ENCODE measurements at places on chromosomes 11 and 22.
A peak's percentile ranks its signal among the peaks of the same experiment; 100 is the strongest.

DNA sequence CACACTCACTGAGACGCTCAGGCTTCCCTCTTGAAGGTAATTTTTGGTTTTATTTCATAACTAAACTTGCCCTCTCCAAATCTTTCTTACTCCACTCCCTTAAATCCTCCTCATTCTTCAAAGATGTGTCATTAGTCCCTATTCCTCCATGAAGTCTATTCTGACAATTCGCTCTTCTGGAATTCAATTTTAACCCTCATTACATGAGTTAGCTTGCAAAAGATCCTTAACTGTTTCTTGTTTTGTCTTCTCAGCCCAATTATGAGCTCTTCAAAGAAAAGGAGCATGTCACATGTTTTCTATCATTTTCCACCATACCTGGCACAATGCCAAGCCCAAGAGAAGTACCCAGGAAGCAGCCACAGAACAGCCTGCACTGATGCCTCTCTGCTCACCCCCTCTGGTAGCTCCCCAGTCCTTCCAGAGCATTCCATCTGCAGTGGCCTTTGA lies 13.0 kb downstream of the GALNT18 start:
- DNase-seq = peak; percentile 58

DNA sequence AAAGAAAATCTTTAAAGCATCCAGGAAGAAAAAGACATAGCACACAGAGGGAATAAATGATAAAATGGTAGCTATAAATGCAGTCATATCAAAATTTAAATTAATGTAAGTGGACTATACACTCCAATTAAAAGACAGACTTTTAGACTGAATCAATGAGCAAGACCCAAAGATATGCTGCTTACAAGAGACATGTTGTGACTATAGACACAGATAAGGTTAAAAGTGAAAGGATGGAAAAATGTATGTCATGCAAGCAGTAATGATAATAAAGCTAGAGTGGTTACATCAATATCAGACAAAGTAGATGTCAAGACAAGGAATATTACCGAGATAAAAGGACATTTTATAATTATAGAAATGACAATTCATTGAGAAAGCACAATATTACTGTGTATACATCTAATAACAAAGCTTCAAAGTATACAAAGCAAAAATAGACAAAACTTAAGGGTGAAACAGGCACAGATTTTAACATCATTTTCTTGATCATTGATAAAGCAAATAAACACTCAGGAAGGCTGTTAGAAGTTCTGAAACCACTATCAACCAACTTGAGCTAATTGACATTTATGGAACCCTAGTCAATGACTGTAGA lies 22.8 kb upstream of the MUC5AC start:
- no peak for DNase-seq

DNA sequence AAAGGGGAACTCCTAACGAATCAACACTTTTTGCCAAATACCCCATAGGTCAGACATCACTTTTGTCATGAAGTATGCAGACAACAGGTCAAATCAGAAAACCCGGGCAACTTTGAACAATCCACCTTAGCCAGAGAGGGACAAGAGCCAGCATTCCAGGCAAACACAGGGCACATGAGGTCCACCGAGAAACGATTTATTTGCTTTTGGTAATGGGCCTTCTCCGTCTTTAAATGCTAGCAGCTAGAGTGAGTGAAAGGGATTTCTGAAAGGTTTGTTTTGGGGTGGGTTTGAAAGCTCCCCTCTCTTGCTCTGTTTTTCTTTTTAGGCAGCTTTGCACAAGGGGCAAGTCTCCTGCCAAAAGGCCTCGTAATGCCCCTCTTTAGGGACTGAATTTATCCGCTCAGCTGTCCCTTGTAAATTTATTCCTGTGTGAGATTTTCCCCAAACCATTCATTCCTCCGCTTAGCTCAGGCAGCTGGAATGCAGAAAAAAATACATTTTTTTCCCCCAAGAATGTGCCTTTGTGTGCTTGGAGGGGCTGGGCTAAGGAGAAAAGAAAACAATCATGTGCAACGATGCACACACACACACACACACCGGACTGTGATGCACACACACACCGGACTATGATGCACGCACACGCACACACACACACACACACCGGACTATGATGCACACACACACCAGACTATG lies 196.9 kb downstream of the SNX19 start:
- DNase-seq = no peak

DNA sequence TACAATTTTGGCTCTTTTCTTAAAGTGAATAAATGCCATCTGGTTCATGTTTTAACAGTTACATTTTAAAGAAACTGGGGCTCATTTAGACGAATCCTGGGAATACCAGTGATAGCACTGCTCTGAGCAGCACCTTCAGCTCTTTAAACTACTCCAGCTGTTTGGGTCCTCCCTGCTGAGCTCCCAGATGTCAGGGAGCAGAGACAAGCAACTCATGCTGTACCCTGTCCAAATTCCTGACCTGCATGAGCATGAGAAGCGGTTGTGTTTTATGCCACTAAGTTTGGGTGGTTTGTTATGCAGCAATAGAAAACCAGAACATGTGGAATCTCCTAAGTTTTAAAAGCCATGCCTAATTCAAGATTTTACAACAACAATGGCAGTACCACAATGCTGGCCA lies 90.0 kb downstream of the FDX1 start:
- no peak for DNase-seq

DNA sequence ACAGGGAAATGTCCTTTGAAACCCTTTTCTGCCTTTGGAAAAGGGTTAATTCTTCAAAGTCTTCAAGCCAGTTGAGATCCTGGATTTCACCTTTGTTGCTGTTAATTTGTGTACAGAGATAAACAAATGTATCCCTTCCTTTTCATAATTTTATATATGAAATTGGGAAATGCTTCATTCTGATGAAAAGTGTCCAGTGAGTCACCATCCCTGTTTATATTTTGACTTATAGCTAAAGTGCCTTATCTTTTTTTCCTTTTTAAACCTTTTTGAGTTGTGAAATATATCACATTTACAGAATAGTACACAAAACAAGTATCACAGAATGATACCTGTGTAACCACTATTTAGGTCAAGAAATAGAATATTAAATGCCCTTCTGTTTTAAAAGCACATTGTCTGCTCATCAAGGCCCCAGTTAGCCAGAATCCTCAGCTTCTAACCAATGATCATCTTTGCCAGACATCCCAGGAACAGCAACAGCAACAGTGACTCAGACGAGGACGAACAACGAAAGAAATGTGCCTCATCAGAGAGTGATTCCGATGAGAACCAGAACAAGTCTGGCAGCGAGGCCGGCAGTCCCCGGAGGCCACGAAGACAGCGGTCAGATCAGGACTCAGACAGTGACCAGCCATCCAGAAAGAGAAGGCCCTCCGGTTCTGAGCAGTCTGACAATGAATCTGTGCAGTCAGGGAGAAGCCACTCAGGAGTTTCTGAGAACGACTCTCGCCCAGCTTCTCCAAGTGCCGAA lies 27.3 kb downstream of the CTR9 start:
- DNase-seq = no peak

GRCh38 chr22:23270212-23270733 lies 90.0 kb downstream of the BCR start:
- DNase-seq = no peak

DNA sequence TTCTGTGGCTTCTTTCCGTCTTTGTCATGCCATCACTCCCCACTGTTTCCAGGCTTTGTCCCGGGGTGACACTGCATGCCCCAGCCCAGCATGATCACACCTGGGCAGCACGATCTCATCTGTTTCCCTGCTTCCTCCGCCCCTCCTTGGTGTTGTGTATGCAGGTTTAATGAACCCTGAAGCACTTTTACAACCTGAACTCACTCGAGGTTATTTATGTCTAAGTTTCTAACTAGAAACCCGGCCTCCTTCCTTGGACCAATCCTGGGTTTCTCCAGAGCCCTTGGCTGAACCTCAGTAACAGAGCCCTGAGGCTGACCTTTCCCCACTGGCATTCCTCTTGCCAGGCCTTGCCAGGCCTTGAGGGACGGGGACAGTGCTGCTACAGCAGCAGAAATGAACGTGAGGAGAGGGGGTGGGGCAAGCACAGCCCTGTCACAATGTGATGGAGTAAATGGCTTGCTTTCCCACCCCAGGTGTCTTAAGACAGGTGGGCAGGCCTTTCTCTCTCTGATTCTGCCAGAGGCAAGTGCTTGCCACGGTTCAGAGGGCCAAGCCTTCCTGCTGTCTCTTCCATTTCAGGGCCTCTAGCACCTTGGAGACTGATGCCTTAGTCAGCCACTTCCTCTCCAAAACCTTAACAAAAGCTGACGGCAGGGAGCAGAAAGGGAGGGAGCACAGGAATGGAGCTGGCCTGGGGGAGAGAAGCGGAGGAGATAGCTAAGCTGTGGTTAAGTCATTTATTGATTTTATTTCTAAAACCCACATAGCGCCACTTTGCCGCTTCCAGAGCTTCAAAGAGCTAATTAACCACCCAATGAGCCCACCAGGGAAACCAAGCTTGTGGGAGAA lies 3.1 kb upstream of the PYGM start:
- DNase-seq = peak; percentile 44

DNA sequence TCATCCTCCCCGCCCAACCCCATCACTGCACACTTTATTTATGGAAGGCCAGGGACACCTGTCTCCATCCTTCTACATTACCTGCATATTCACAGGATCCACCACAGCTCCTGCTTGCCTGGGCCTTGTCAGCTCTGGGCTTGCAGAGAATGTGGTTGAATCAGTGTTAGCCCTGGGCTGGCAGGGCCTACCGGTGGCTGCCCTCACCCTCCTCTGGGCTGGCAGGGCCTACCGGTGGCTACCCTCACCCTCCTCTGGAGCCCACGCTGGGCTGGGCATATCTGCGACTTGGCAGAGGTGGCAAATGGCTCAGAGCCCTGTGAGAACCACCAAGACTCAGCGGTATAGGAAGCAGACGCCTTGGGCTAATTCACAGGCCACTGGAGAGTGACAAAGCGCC lies 300.9 kb downstream of the NTM start:
- no peak for DNase-seq

GRCh38 chr11:37858398-37858797 lies 1260.4 kb upstream of the RAG2 start:
- no peak for DNase-seq

DNA sequence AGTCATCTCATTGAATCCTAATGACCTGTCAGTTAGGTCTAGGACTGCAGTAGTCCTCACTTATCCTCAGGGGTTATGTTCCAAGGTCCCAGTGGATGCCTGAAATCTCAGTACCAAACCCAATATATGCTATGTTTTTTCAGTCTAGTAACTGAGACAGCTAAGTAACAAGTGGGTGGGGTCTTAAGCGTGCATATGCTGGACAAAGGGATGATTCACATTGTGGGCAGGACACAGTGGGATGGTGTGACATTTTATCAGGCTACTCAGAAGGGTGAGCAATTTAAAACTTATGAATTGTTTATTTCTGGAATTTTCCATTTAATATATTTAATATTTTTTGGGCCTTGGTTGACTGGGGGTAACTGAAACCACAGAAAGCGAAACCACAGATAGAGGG lies 29.0 kb downstream of the DDX10 start:
- peak; percentile 70 for DNase-seq

- DNase-seq = no peak
Measured at GRCh38 chr11:72844356-72844755, 30.1 kb downstream of the ATG16L2 start.

GRCh38 chr11:11137339-11137738 lies 215.7 kb downstream of the CSNK2A3 start:
- DNase-seq = no peak

DNA sequence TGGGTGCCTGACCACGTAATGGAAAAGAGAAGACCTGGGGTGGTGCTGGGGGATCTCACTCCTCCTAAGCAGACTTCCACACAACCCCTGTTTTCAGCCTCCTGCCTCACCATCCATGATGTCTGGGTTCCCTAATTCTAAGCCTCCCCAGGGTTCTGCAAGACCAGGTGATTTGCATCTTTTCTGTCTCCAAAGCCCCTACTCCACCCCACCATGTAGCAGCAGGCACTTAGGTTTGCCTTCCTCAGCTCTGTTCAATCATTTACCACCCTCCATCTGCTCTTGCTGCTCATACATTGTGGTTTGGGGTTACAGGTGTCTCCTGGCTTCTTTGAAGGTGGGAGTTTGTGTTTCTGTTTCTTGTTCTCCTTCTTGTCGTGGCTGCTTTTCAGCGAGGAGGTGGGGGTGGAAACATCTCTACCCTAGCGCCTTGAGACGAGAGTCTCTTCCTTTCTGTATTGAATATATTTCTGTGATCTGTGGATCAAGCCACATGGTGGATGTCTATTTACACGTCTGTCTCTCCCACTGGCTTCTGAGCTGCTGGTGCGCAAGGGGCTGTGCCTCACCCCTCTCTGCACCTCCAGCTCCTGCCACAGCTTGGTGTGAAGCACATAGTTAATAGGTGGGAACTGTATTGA lies 6.6 kb upstream of the SSTR3 start:
- DNase-seq = no peak

GRCh38 chr22:21942407-21943343 lies 10.0 kb downstream of the PPM1F start:
- peak; percentile 97 for DNase-seq

DNA sequence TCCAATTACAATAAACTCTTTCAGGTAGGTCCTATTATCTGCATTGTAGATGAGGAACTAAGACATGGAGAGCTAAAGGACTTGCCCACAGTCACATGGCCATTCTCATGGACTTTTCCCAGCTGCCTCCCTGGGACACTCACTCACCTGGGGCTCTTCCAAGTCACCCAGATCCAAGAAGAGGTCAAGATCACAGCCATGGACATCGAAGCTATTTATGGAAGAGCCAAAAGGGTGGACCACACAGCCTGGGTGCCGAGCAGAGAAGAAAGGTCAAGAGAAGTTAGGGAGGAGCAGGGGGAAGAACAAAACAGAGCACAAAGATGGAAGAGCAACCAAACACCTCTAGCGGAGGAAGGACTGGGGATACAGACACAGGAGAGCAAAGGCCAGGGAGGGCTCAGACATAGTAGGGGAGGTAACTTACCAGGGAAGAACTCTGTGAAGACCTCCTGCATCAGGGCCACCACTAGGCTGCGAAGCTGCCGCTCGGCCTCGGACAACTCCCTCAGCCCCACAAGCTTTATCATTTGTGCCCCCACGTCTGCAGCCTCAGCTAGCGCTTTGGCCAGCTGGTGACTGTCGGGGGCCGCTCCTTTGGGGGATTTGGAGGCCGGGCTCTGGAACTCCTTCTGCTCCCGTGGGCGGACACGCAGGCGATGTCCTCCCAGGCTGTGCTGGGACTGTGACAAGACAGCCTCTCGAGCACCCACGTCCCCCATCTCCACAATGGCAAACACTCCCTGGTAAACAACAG lies 7.4 kb upstream of the EEF1G start:
- no peak for DNase-seq

GRCh38 chr11:79508461-79508860 lies 67.6 kb upstream of the TENM4 start:
- no peak for DNase-seq

DNA sequence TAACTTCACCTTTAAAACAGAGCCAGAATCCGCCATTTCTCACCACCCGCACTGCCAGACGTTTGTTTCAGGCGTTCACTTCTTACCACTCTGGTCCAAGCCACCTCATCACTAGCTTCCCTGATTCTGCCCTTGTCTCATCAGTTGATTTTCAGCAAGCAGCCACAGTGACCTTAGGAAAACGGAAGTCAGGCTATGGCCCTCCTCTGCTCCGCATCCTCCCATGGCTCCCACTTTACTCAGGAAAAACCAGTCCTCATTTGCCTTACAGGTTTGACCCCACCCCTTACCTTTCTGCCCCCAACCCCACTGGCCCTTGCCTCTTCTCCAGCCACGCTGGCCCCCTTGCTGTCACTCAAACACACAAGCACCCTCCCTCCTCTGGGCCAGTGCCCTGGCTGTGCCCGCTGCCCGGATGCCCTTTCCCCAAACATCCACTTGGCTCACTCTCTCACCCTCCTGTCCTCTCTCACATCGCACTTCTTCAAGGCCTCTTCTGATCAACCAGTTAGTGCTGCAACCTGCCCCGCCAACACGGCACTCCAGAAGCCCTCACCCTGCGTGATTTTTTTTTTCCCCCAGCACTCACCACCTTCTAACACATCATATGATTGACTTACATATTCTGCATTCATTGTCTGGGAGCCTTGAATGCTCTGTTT lies 18.9 kb downstream of the TPST2 start:
- DNase-seq = no peak
